Panc1 (cell line): ENCODE measurements at places on chromosomes 5 and 9. TPM values are rescaled to one million over a fixed set of nuclear protein-coding genes. Genes with fewer than 3 reads are reported as not detected.

DNA sequence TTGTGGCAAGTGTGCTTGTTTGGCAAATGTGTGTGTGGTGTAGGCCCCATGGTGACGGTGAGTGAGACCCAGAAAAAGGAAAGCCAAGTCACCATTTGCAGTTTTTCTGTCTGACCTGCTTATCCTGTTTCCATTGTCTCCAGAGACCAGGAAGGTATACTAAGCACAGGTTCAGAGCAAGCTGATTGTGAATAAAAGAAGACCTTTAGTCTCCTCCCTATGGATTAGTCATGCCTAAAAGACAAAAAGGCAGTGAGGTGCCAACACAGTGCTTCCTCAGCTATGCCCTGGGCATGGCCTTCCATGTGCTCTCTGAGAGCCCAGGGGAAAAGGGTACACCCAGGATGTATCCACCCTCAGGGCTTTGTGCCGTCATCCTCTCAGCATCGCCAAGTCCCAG, 49.2 kb upstream of the SHOC1 start:
- peaks cover 3% of the 10 kb centered on the region; the same call in 1 of the 2 replicates for H3K4me1 ChIP-seq
- DNase-seq = no peak
- no peaks in the 10 kb centered on the region for H3K27me3 ChIP-seq
- no peak overlapping the region for H3K4me3 ChIP-seq
- no peak overlapping the region for H3K27ac ChIP-seq

GRCh38 chr5:169576181-169576598, 7.4 kb upstream of the SPDL1 start:
- H3K27ac ChIP-seq = no peak overlapping the region
- no peak overlapping the region for H3K4me3 ChIP-seq
- H3K4me1 ChIP-seq = peaks cover under 1% of the 10 kb centered on the region; the same call in 1 of the 2 replicates
- no peak for DNase-seq
- no peaks in the 10 kb centered on the region for H3K36me3 ChIP-seq
- H3K27me3 ChIP-seq = no peaks in the 10 kb centered on the region

DNA sequence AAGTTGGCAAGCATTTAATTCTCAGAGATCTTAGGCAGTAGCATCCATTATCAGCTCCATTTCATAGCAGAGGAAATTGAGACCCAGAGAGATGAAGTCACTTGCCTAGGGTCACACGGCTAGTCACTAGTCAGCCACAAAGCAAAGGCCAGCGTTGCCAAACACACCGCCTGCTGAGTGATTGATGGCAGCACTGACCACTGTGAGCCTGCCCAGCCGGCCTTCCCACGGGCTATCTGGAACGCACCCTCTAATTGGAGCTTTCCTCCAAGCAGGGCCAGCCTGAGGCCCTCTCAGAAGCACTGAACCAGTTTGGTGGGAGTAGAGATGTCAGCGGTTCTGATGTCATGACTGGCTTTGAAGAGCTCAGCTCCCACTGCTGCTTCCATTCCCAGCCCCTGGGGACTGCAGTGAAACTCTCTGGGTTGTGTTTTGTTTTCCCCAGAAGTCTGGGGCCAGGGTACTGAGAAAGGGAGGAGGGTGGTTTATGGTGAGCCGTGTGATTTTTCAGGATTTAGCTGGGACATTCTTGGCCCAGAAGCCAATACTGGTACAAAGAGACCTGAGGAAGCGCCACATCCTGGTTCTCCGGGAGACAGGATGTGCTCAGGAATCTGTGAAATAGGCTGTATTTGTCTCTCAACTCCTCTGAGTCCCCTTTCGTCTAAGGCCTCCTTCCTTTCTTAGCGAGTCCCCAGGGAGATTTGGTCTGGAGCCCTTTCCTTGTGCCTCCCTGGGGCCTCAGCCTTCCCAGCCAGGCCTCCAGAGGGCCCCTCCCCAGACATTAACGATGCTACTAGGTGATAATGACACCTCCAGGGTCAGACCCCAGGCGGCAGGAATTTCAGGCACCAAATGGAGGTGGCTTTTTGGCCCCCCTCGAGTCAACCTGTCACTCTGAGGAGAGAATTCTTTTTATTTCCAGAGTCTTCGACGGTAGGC, 44.5 kb downstream of the SPRY4 start:
- DNase-seq = no peak
- H3K4me1 ChIP-seq = no peaks in the 10 kb centered on the region
- H3K27ac ChIP-seq = peak overlapping the region; percentile 36; the same call in 1 of the 2 replicates
- no peaks in the 10 kb centered on the region for H3K36me3 ChIP-seq
- no peak overlapping the region for H3K4me3 ChIP-seq

DNA sequence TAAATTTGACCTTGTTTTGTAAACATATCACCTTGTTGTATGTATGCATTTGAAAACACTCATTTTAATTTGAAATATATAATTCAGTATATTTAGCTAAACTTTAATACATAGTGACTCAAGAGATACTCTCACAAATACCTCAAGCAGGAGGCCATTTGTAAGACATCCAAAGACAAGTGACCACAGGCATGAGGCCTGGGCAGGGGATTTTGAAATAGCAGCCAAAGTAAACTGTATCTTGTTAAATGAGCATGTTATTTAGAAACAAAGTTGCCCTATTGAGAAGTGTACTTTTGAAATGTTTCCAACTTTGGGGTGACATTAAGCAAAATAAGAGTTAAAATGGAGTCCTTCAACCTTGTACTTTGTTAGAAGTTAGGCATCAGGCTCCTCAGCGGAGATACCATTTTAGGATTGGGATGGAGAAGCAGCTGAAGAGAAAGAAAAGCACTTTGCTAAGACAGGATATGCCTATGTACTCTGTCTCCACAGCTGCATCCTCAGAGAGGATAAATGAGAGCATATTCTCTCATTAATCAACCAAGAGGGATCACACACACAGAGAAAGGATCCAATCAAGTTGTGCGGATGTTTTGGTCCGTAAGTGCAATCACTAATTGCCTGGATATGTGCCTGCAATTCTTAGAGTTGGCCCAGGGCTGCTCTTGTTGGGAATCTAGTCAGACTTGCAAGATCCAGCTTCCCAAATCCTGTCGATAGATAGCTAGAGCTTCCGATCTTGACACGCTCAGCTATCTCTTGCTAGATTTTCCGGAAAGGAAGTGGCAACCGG, 157.5 kb upstream of the HAPLN1 start:
- no peaks in the 10 kb centered on the region for H3K4me1 ChIP-seq
- H3K27ac ChIP-seq = no peak overlapping the region
- no peak for DNase-seq
- no peaks in the 10 kb centered on the region for H3K36me3 ChIP-seq
- H3K4me3 ChIP-seq = no peak overlapping the region

DNA sequence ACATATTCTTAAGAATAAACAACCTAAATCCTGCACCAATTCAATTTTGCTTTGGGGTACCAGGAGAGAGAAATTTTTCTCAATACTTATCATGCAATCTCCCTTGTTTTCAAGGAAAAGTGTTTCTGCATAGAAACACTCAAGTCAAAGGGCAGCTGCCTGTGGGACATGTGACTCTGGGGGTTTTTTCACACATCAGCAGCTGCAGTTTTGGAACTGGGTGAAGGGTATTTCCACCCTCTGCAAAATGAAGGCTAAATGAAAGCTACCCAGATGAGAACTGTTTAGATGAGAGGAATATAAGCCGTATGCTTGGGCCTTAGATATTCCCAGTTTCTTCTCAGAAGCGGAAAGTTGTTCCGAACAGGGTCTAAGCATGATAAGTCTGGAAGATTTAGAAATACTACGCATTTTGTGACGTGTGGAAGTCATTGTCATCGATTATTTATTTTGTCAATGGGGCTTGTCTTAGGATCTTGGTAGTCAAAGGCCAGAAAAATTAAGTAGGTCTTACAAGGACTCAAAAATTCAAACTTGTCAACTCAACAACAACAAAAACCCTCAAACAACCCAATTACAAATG, 64.3 kb upstream of the BOD1 start:
- no peaks in the 10 kb centered on the region for H3K36me3 ChIP-seq
- no peak overlapping the region for H3K27ac ChIP-seq
- H3K4me1 ChIP-seq = no peaks in the 10 kb centered on the region
- no peaks in the 10 kb centered on the region for H3K27me3 ChIP-seq

- H3K4me1 ChIP-seq = 0 out of 2 replicates have a peak, but pooled peaks cover 3% of the 10 kb centered on the region
- H3K27me3 ChIP-seq = no peaks in the 10 kb centered on the region
- H3K36me3 ChIP-seq = no peaks in the 10 kb centered on the region; the same call in 1 of the 2 replicates
- peak overlapping the region; percentile 73 for H3K27ac ChIP-seq
These were observed 654 bp downstream of the RANBP6 start for GRCh38 chr9:6014670-6015270.

- H3K4me1 ChIP-seq = no peaks in the 10 kb centered on the region; the same call in 1 of the 2 replicates
- H3K4me3 ChIP-seq = peak within 1 kb of the TSS; percentile 30
- no peak for DNase-seq
These were observed at the start of gene COL15A1 for GRCh38 chr9:98943682-98944056. Gene COL15A1 (plus strand): TSS chr9:98943907. CDS start chr9:98944062, 155 bp downstream.

GRCh38 chr9:68913054-68913453, 100.9 kb downstream of the PRKACG start:
- no peak overlapping the region for H3K4me3 ChIP-seq
- DNase-seq = no peak
- H3K27me3 ChIP-seq = no peaks in the 10 kb centered on the region; the same call in 1 of the 2 replicates
- no peaks in the 10 kb centered on the region for H3K4me1 ChIP-seq
- H3K27ac ChIP-seq = no peak overlapping the region

GRCh38 chr5:150496534-150496933, 11.4 kb upstream of the NDST1 start:
- H3K4me1 ChIP-seq = peaks cover 75% of the 10 kb centered on the region
- DNase-seq = no peak
- no peaks in the 10 kb centered on the region for H3K27me3 ChIP-seq
- H3K4me3 ChIP-seq = no peak overlapping the region
- H3K27ac ChIP-seq = peak overlapping the region; percentile 93
- no peaks in the 10 kb centered on the region for H3K36me3 ChIP-seq

DNA sequence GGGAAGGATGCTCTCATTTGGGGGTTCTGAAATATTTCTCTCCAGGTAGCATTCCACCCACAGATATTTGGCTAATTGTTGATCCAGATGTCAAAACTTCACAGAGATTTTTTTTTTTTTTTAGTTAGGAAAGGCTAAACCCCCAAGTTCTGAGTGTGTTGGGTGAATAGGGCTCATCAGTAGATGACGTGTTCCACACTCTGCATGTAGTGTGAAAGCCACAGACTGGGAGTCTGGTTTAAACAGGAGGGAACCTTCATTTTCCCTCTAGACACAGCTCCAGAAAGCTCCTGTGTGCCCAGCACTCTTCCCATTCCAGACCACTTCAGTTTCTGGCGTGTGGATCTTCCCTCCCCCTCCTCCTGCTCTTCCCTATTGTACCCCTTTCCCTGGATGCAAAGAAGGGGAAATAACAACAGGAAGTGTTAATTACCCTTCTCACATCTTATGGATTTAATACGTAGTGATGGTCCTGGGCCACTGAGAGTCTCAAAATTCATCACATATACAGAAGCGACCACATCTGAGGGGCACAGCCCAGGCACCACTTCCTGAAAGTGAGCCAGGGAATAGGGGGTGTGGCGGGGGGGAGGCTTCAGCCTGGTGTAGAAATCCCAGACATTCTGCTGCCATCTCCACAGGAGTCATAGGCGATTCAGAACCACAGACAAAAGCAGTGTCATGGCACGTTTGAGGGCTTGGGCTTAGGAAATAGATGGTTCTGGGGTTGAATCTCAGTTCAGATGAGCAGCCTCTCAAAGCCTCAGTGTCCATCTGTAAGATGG, 65.1 kb downstream of the DAP start:
- no peaks in the 10 kb centered on the region for H3K27me3 ChIP-seq
- H3K36me3 ChIP-seq = no peaks in the 10 kb centered on the region
- peaks cover 8% of the 10 kb centered on the region for H3K4me1 ChIP-seq
- no peak overlapping the region for H3K4me3 ChIP-seq
- H3K27ac ChIP-seq = peak overlapping the region; percentile 37; the same call in 1 of the 2 replicates

- H3K36me3 ChIP-seq = no peaks in the 10 kb centered on the region
- no peak overlapping the region for H3K4me3 ChIP-seq
- no peak overlapping the region for H3K27ac ChIP-seq
- H3K4me1 ChIP-seq = no peaks in the 10 kb centered on the region
These were observed 8.6 kb downstream of the VLDLR start for GRCh38 chr9:2630158-2630557.

GRCh38 chr5:98770209-98770910, 3.1 kb upstream of the RGMB start:
- peak overlapping the region; percentile 89 for H3K27ac ChIP-seq
- no peaks in the 10 kb centered on the region for H3K36me3 ChIP-seq
- H3K4me1 ChIP-seq = peaks cover 18% of the 10 kb centered on the region

GRCh38 chr9:78970375-78970774, 601.4 kb upstream of the TLE4 start:
- no peaks in the 10 kb centered on the region for H3K27me3 ChIP-seq
- H3K4me3 ChIP-seq = no peak overlapping the region
- H3K36me3 ChIP-seq = no peaks in the 10 kb centered on the region

DNA sequence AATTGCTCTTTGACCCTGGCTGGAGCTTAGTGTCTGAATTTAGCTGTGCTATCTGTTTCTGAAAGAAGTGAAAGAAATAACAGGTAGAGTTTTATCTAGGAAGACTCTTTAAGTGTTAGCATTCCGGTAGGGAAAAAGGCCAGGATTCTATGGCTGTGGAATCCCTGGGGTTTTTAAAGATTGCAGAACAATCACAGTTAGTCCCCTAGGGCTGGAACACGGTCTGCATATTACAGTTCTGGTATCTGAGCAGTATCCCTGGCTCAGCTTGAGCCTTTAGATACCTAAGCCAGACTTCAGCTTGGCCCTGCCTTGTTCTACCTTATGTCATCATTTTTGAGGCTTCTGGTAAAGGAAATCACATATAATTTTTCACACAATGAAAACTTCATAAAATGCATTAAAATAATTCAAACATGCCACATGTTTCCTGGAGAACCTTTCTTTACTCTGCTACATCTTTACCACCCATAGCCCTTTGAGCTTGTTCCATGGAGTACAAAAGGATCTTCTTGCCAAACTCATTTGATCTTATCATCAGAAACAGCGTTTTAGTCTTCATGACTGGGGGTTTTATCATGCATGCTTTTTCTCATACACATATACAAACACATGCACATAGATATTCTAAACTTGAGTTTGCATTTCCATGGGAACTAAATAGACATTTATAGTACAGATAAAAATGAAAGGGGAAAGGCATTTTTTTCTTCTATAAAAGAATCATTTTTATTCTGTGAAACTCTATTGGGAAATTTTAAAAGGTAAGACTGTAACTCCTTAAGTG, 410.8 kb downstream of the CETN3 start:
- DNase-seq = no peak
- H3K36me3 ChIP-seq = no peaks in the 10 kb centered on the region
- no peak overlapping the region for H3K4me3 ChIP-seq
- no peaks in the 10 kb centered on the region for H3K27me3 ChIP-seq
- H3K4me1 ChIP-seq = no peaks in the 10 kb centered on the region
- H3K27ac ChIP-seq = no peak overlapping the region

DNA sequence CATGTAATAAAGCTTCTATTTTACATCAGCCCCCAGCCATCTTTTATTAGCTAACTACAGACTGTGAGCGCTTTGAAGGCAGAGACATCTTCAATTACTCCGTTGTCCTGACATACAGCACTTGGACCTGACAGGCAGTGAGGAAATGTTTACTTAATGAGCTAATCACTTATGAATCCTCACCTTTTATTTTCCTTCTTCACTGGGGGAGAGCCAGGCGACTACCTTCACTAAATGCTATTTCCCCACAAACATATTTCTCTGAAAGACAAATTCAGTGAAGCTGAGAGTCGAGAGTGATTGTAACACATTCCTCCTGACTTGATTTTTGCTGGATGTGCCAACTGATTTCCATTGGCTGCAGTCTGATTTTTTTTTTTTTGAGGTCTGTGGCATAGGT, 192.1 kb upstream of the CLINT1 start:
- H3K4me3 ChIP-seq = no peak overlapping the region
- DNase-seq = no peak
- no peaks in the 10 kb centered on the region for H3K36me3 ChIP-seq
- 0 out of 2 replicates have a peak, but pooled peaks cover 2% of the 10 kb centered on the region for H3K27me3 ChIP-seq

The PARP8 gene
- 20.2 TPM for total RNA-seq

The KIF4B gene
- 0.10 TPM for total RNA-seq

The GADD45G gene
- total RNA-seq = 1.2 TPM

The SAPCD2 gene
- total RNA-seq = 18.4 TPM

The CKMT2 gene
- total RNA-seq = not detected

The TRPM3 gene
- not detected for total RNA-seq
